ENCODE measurements at places on chromosomes 4 and X.

- no peak for DNase-seq
Measured at GRCh38 chr4:159047478-159048165, 55.3 kb upstream of the RAPGEF2 start.

GRCh38 chr4:38177641-38178391 is 217.6 kb downstream of the PTTG2 start:
- DNase-seq, result peak; percentile 22

DNA sequence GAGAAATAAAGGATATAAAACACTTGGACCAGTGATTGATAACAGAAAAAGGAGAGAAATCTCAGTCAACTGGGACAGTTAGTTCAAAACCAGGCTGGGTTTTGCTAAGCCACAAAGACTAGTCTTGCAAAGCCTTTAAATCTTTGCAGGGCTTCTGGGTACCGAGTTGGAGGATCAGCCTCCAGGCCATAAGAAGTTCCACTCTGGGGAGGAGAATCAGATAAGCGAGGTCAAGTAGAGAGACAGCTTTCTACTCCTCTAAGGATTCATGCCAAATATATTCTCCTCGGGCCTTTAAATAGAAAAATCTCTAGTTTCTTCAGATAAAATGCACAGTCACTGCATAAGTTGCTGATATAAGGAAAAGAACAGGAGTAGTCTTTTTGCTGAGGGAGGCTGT is 92.7 kb downstream of the MFAP3L start:
- no peak for DNase-seq

GRCh38 chrX:6446582-6446981 is 88.3 kb downstream of the VCX3A start:
- DNase-seq, result no peak

GRCh38 chrX:131317326-131317725 is 28.2 kb upstream of the IGSF1 start:
- DNase-seq, result no peak

GRCh38 chr4:76084542-76084941 is 10.0 kb downstream of the ART3 start:
- no peak for DNase-seq

DNA sequence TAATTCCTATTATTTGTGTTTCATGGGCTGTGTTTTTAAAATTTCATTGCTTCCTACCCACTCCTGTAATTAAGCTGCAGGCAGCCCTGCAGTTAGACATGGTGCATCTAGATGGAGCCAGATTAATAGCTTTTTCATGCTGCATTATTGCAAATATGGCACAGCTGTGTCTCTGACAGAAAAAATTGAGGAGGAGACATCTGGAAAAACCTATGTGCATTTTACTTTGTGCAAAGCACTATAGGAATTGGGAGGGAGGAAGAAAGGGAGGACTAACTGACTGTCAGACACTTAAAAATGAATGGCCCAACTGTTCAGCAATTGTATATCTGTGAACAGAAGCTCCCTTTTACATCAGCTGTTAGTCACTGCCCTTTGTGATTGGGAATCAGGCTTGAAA is 8.1 kb upstream of the RPGR start:
- DNase-seq, result no peak

DNA sequence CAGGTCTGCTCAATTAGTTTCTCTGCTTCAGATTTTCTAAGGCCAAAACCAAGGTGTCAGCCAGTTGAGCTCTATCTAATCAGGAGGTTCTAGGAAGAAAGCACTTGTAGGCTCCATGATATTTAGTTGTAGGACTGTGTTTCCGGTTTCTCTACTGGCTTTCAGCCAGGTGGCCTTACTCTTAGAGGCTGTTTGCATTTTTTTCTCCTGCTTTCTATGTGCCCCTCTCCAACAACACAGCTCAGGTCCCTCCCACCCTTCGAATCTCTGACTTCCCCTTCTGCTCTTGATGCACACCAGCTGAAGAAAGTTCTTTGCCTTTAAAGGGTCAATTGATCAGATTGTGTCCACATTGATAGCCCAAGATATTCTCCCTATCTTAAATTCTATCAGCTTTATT is 245.2 kb downstream of the RAB28 start:
- DNase-seq, result no peak

DNA sequence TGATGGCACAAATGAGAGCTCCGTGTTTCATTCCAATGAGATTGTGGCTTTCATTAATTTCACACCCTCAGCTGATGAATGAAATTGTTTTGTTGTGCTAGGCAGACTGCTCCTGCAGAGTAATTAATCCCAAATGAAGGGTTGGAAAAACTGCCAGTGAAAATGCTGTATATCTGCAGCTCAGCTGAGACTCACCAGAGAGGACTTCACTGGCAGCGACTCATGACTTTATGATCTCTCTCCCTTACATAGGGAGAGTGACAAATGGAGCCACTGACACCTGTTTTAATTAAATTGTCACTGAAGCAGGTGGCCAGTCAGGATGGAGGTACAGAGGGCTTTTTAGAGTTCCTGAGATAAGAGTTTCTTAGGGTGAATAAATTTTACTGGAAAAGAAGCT is 24.8 kb downstream of the GRXCR1 start:
- no peak for DNase-seq

GRCh38 chrX:50045823-50046222 is 123.4 kb downstream of the CLCN5 start:
- DNase-seq, result no peak
